H4 (cell line): ENCODE measurements at places on chromosomes 2 and 18. TPM values are rescaled to one million over a fixed set of nuclear protein-coding genes. Genes with fewer than 3 reads are reported as not detected.

Gene LYG2
- not detected in 2 replicates for total RNA-seq

Gene VWA3B
- not detected in 2 replicates for total RNA-seq

Gene GAREM1
- 3.1 and 10.4 TPM in 2 replicates for total RNA-seq

Gene MPP4
- not detected in 2 replicates for total RNA-seq

Gene REL
- total RNA-seq: 2.9 and 3.0 TPM in 2 replicates

Gene RTP5
- not detected in 2 replicates for total RNA-seq

Gene STPG4
- total RNA-seq: not detected in 2 replicates

Gene NTSR2
- not detected in 2 replicates for total RNA-seq

Gene MMADHC
- 258 and 263 TPM in 2 replicates for total RNA-seq

- DNase-seq: no peak
Observed at GRCh38 chr2:85731606-85732005, 22.2 kb upstream of the ATOH8 start.

- DNase-seq: peak; percentile 14
Observed at GRCh38 chr2:3823748-3824147, 120.4 kb downstream of the DCDC2C start.

GRCh38 chr2:103144837-103145236 lies 383.0 kb downstream of the TMEM182 start:
- no peak for DNase-seq

- DNase-seq: no peak
Observed at GRCh38 chr2:195543063-195543462, 114.0 kb upstream of the SLC39A10 start.

DNA sequence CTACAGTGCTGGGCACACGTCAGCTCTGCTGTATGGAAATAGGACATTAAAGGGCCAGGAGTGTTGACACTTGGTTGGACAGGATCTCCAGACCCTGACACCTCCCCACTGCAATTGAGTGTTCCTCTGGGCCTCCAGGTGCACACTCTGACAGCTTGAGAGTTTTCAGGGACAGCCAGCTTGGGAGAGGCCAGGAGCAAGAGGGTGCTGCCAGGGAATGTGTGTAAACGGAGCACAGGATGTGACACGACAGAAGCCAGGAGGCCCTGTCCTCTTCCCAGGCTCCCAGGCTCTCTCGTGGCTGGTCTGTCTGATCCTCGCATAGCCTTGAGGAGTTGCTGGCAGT lies 318.1 kb upstream of the HS6ST1 start:
- DNase-seq: no peak

DNA sequence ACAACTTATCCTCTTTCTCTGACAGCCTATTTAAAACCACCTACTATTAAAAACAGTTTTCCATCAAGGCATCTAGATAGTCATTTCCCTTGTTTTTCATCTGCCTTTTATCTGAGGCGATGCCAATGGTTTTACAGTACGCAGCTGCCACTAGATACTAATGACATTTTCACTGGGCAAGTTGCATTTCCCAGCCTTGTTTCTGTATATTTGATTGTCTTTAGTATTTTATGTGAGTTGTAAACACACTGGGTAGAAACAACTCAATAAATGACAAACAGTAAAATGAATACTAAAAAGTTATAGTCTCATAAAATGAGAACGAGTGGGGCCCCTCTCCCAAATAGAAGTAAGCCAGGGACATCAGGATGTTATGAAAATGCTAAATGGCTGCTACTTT lies 8.9 kb upstream of the DARS1 start:
- DNase-seq: no peak

DNA sequence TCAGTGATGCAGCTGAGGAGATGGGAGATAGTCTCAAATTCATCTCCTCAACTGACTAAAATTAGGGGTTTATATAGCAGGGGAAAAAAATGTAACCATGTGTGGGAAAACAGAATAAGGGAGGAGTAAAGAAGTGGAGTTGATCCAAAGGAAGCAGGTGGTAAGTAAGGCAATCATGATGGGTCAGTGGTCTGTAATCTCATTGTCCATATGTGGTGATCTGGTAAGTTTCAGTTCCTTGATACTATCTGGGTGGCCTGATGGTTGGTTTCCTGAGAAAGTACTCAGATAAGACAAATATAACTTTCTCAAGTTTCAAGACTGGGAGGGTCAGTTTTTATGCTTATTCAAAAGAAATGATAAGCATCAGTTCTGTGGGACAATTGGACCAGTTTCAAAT lies 312.3 kb upstream of the KCNJ3 start:
- DNase-seq: no peak

- DNase-seq: no peak
Observed at GRCh38 chr2:71671895-71672825, 218.8 kb downstream of the DYSF start.

DNA sequence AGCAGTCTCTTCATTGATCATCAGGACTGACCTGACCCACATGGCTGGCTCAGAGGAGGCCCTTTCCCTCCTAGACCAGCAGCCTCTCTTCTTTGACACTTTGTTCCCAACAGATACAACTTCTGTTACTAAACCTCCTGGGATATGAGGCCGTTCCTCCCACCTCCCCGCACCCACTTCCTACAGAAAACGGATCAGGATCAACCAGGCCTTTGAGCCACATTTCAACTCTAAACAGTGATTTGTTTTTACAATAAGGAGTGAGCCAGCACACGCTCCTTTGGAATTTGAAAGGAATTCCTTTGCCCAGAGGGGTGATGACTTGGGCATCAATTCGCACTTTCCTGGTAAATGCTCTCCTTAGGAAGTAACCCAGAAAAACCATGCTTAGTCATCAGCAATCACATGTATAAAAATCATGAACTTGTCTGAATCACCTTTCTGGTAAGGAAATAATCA lies 180.4 kb downstream of the FAM124B start:
- DNase-seq: peak; percentile 93

DNA sequence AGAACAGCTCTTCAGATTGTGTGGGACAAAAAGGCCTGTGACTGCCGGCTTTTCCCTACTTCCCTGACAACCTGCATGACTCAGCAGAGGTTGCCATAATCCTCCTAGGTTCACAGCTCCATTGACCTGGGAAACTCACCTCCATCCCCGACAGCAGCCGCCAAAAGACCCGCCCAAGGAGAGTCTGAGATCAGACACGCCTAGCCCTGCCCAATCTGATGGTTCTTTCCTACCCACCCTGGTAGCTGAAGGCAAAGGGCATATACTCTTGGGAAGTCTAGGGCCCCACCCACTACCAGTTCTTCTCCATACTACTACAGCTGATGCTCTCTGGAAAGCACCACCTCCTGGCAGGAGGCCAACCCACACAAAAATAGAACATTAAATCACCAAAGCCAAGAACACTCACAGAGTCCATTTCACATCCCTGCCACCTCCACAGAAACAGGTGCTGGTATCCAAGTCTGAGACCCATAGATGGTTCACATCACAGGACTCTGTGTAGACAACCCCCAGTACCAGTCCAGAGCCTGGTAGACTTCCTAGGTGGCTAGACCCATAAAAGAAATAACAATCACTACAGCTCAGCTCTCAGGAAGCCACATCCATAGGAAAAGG lies 140.6 kb downstream of the NETO1 start:
- peak; percentile 24 for DNase-seq

- DNase-seq: no peak
Observed at GRCh38 chr2:71710367-71711132, 257.2 kb downstream of the DYSF start.

GRCh38 chr2:8334866-8335325 lies 347.0 kb upstream of the ID2 start:
- no peak for DNase-seq

DNA sequence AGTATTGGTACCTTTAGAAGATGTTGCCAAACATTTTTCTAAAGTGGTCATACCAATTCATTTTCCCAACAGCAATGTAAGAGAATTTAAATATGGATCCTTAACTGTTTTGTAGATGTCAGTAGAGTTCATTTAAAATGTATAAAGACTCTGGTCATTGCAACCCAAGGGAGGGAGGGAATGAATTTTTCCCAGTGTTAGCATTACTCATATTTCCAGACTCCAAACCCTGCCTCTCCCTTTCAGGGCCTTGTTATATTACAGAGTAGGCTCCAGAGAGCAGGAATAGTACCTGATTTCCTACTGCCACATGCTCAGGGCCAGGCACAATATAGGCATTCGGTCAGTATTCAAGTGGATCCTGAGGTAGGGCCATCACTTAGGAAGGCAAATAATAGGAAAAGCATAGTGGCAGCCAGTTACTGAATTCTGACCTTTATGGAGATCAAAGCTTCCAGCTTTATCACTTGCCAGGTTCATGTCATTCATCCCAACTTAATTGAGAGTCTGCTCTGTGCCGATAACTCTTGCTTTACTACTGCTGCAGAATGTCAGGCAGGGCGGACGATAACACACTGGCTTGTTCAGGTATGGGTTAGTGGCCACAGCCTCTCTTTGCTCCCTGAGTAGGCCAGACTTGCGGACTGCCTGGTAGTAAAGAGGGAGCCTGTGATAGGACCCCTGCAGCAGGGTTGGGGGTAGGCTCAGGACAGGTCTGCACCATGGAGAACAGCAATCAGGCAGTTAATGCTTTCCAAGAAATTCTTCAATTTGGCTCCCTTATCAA lies 75.3 kb downstream of the OSBPL6 start:
- DNase-seq: no peak

GRCh38 chr18:46756025-46756558 lies 761 bp downstream of the ST8SIA5 start:
- DNase-seq: no peak

- no peak for DNase-seq
Observed at GRCh38 chr2:188601391-188601790, 309.7 kb downstream of the GULP1 start.

DNA sequence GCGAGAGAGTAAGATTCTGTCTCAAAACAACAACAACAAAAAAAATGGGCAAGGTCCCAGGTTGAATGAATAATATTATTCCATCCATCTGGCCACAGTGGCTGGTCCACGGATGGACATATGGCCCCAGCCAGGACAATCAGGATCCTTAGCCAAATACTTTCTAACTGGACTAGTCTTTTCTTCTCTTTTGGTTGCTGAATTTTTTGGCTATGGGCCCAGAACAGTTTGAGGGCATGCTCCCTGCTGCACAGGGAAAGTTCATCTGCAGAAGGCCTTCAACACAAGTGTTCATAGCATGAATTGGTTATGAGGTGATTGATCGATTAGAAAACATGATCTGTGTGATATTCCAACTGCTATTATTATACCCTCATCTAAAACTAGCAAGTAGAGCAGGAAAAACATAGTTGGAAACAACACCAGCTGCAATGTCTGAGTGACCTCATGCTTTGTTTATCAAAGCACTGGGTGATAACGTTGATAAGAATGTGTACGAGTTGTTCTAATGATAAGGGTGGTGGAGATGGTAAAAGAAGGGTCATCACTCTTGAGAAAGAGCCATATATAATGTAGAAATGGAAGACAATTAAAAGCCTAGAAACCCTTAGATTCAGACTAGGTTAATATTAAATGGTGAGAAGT lies 47.8 kb upstream of the RNF103 start:
- DNase-seq: no peak

- DNase-seq: no peak
Observed at GRCh38 chr2:117994729-117995128, 19.1 kb downstream of the CCDC93 start.

DNA sequence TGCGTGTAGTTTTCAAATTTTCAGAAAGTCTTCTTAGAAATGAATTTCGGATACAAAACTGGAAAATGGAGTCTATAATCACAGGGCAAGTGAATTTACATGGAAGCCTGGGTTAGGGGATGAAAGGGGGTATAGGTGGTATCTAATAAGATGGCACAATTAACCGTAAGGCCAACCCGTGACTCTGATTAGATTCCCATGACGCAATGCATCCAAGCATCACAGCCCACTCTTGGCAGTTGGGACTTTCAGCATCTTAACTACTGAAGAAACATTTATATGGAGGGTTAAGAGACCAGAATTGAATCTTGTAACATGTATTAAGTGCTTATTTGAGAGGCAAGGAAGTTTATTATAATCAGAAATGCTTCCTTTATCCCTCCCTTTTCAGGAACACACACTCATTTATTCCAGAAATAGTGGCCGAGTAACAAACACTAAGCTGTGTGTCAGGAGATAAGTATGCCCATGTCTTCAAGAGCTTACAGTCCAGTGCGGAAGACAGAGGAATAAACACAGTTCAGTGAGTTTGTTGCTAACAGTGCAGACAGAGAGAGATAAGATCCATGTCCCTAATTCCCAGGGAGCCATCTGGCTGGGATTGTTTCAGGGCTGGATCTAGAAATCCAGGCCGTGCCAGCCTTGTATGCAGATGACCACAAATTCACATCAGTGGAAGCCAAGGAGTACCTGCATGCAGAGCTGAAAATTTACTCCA lies 151.2 kb downstream of the ANTXR1 start:
- peak; percentile 29 for DNase-seq

DNA sequence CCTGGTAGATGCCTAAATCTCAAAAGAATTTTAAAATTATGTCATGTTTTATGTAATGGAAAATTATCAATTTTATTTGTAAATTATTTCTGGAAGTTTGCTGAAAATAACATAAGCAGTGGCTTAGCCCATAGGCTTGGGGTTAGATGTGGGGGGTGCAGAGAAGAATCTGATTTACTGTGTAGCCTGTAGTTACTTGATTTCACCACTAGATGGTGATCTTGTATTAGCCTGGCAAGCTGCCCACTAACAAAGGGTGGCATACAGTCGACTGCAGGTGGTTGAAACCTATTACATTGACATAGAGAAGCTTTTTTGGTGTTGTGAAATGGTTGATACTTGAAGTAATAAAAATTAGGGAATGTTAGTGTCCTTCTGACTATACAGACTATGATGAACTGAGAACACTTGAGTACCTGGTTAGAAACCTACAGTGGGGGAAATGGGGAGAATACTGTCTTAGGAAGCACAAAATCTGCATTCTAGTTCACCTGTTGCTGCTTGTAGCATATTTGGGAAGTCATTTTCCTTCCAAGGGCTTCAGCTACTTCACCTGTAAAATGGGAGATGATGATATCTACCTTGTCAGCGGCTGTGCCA lies 191.0 kb upstream of the LHCGR start:
- DNase-seq: peak; percentile 64

DNA sequence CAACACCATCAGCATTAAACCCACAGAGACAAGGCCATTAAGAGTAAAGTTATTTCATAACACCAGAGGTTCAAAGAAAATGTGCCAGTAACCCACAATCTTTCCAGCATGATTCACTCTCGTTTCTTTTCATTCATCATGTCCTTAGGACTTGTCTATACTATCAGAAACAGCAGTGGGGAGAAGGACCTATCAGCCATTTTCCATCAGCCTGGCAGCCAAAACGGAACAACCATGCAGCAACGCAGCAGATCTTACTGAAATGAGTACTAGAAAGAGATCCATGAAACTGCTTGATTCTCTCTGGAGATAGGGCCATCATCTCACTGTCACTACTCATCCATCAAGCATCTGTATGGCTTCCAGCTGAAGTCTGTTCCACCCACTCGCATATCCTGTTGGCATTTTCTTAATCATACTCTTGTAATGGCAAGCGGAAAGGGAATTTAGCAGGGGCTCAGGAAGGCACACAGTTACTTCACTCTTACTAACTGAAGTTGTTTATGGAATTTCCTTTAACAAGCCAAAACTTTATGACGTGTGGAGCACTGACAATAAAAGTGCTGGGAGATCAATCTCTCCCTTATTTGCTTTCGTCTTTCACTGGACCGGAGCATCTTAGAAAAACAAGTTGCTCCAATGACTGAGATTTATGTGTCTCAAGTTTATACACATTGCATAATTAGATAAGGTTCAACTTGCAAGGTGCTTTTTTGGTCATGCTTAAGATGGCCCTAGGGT lies 69.7 kb downstream of the EPHA4 start:
- no peak for DNase-seq

GRCh38 chr2:225140723-225141122 lies 98.5 kb upstream of the DOCK10 start:
- no peak for DNase-seq
